ENCODE measurements at places on chromosomes 12 and 14.

- DNase-seq, result no peak
Measured at GRCh38 chr12:22215467-22216253, 118.8 kb downstream of the ST8SIA1 start.

GRCh38 chr14:105878125-105878524, 351.7 kb downstream of the TMEM121 start:
- DNase-seq, result peak; percentile 37

- no peak for DNase-seq
Measured at GRCh38 chr12:64813723-64814122, 10.7 kb upstream of the TBC1D30 start.

DNA sequence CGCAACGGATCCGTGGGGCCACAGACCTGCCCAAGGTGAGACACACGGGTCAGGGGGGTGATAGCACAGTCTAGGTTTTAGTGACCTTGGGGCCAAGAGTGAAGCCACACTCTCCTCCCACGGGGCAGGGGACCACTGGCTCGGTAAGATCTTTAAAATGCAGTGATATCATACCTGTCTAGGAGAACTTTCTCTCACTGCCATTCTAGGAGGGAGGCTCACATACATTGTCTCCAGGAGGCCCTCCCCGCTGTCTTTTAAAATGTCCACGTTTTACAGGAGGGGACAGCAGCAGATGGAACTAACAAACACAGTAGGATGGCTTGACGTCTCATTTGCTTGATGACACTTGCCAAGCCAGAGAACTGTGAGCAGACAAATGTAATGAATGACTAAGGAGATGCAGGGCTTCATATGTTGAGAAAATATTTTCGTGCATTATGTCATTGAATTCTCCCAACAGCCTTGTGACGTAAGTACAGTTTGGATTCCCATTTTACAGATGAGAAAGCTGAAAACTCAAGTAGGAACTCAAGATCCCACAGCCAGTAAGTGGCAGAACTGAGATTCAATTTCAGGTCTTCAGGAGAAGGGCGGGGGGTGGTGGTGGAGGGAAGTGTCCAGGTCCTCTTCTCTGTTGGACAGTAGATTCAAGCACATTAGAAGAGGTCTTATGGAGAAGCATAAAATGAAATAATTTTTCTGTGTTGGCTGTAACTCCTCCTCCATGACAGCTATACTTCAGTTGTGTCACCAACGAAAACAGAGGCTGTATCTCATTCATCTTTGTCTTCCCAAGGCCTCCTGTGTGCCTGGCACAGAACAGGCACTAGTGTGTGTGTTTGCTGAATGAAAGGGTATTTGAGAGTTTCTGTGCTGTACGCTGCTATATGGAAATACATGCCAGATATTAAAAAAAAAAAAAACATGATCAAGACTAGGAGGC, 2.1 kb downstream of the VASH1 start:
- DNase-seq, result no peak

- no peak for DNase-seq
Measured at GRCh38 chr14:100771121-100771800, 44.6 kb downstream of the DLK1 start.

- DNase-seq, result no peak
Measured at GRCh38 chr14:54291491-54292191, 105.2 kb upstream of the CDKN3 start.

- no peak for DNase-seq
Measured at GRCh38 chr12:84159260-84159659, 753.3 kb downstream of the SLC6A15 start.

- no peak for DNase-seq
Measured at GRCh38 chr14:68727315-68728047, 65.4 kb downstream of the ZFP36L1 start.

- no peak for DNase-seq
Measured at GRCh38 chr14:24068711-24069410, 2.5 kb upstream of the CPNE6 start.

DNA sequence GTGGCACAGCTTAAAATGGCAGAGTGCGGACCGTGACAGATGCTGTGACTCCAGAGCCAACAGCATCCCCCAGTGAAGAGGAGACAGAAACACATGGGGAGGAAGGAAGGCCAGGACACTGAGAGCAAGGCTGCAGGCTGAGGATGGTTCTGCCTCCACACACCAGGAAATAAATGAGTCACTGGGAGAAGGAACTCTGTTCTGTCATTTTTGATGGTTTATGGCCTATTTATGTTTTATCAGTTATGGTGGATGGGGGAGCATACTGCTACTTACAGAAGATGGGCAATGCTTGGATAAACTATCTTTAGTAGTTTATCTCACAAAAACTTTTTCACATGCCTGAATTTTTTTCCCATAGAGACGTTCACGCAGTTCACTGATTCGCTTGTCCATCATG, 33.8 kb downstream of the ZFYVE21 start:
- no peak for DNase-seq

DNA sequence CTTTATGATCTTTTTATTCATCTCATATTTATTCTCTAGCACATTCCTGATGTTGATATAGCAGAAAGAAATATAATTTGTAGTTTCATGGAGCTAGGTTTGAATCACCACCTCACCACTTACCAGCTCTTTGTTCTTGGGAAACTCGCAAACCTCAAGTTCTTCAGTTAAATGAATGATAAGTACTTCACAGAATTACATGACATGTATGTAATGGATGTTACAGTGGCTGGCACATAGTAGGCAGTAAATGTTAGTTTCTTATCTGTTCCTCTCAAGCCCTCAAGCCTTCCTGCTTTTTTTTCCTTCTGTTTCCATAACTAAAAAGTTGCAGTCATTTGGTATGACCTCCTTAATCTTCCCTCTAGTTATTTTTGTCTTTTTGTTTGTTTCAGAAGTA, 54.9 kb downstream of the SPATS2 start:
- DNase-seq, result no peak

- DNase-seq, result no peak
Measured at GRCh38 chr14:55454264-55455002, 14.0 kb upstream of the TBPL2 start.

DNA sequence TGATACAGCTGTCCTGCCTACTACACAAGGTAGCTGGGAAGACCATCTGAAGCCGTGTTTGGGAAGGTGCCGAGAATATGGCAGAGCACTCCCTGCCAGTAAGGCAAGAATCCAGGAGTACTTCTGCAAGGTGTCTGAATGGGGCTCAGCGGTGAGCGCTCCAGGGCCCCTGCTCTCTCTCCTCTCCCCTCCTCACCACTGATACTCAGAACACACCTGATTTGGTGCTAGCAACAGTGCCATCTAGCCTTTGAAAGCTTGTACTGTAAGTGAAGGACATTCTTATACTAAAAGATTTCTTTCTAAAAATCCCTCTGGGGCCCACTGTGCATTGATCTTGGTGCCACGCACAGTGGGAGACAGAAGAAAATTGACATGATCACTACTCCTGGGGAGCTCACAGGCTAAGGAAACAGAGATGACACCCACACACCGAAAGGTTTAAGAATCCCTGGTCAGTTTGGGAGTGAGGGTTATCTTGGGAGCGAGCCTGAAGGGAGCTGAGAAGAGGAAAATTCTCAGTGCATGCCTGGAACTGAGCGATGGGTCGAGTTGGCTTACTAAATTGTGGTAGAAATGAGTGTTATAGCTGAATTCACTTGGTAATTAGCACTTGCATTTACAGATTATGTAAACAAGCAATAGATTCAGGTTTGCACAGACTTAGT, 216.9 kb downstream of the NTF3 start:
- DNase-seq, result peak; percentile 32

GRCh38 chr14:97709552-97709951, 912.4 kb downstream of the VRK1 start:
- no peak for DNase-seq

DNA sequence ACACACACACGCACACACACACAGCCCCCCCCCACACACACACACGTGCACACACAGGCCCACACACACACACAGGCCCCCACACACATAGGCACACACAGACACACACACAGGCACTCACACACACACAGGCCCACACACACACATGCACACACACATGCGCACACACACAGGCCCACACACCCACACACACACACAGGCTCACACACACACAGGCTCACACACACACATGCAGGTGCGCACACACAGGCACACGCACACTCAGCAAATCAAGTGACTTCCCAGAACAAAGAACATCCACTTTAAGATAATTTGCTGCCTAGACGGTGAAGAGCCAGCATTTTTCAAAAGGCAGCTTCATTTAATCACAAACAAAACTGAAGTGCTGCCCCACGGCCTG, 78.5 kb upstream of the FBRSL1 start:
- DNase-seq, result no peak

DNA sequence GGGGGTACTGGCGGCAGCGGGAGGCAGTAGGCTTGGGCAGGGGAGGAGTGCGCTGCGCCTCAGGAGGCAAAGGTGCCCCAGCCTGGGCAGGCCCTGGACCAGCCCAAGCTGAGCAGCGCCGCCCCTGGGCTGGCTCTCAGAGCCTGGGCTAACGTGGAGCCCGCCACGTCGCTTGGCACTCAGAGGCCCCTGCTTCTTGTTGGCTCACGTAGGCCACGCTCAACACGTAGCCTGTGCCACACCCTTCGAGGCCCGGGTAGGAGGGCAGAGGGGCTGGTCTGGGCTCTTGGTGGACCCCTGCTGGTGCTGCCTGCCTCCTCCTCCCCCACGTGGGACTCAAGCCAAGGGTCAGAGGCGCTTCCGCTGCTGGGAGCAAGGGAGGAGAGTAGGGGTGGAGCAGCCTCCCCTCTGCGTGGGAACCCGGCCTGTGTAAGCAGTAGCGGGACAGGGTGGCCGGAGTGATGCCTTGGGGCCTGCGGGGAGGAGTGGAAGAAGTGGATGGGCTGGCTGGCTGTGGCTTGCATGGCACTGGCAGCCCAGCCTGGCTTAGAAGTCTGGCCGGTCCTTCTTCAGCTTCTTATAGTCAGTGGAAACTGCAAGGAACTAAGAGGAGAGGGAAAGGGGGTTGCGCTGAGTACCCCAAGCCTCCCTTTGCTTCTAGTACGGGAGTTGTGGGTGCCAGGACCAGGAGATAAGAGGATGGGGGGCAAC, 5.7 kb downstream of the SHMT2 start:
- DNase-seq, result no peak

DNA sequence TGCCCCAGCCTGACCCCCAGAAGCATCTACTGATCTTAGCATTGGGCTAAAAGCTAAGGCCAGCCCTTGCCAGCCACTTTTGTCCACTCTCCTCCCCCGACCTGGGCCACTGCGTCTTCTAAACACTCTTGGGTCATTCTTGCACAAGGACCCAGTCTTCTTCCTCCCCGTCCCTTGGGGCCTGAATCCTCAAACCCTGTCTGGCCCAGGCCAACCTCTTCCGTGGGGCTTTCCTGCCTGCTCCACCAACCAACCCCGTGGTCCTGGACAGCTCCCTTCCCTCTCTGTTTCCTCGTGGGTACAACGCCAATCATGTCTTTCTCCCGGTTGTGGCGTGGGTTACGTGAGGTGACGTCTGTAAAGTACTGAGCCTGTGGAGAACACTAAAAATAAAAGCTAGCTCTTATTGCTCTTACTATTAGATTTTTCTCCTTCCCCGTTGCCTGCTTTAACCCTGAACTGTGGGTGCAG, 21.5 kb downstream of the FAM222A start:
- peak; percentile 4 for DNase-seq

DNA sequence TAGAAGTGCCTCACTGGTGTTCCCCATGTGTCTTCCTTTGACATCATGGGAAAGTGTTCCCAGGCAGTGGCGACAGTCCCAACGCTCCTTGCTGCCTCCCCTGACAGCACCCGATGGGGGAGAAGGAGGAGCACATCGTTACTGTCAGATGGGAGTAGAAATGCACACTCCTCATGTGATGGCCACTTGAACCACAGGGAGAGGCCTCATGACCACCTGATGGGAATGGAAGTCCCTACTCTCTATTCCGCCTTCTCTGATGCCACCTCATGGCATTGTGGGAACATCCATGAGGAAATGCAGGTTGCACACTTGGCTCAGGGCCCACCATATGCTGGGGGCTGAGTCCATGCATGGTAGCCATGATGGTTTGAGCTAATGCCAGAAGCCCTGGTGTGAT, 14.3 kb upstream of the CORO1C start:
- no peak for DNase-seq

DNA sequence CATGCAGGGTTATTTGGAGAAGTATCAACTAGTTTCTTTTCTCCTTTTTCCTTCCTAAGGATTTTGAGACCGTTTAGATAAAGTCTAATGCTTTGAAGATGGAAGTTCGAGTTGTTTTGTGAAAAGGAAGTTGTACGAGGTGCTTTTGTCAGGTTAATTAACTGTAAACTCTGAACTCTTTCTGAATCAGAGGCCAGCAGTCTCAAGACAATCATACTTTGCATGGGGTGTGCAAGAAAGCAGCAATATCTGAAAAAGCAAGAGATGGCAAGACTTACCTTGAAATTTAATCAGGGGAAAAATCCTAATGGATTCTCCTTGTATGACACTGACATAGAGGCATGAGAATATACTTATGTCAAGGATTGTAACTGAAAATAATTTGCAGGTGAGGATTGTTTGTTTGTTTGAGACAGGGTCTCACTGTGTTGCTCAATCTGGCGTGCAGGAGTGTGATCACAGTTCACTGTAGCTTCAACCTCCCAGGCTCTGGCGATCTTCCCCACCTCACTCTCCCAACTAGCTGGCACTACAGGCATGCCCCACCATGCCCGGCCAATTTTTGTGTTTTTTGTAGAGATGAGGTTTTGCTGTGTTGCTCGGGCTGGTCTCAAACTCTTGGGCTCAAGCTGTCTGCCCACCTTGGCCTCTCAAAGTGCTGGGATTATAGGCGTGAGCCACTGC, 170.2 kb upstream of the HMGA2 start:
- DNase-seq, result no peak

DNA sequence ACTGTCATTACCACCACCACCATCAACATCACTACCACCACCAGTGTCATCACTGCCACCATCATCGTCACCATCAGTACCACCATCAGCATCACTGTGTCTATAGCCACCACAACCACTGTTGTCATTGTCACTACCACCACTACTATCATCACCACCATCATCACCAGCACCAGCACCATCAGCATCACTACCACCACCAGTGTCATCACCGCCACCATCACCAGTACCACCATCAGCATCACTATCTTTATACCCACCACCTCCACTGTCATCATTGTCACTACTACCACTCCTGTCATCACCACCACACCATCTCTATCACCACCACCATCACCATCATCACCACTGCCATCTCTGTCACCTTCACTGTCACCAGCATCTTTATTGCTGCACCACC, 60.6 kb downstream of the BEGAIN start:
- DNase-seq, result no peak

DNA sequence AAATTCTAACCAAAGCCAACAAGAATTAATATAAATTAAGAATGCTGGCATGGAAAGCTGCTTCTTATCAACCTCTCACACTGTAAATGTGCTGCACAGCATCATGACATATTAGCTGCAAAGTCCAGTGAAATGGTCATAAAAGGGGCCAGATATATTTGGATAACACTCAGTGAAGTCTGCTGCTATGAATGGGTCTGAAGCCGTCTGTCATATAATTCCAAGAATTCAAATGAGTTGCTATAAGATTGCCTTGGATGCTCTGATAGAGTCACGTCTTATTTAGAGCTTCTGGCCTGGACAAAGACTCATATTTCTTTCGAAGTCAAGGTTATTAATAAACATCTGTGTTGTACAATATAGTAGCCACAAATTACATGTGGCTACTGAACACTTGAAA, 54.3 kb upstream of the OVCH1 start:
- no peak for DNase-seq
